ENCODE measurements at places on chromosomes 3 and 15.

DNA sequence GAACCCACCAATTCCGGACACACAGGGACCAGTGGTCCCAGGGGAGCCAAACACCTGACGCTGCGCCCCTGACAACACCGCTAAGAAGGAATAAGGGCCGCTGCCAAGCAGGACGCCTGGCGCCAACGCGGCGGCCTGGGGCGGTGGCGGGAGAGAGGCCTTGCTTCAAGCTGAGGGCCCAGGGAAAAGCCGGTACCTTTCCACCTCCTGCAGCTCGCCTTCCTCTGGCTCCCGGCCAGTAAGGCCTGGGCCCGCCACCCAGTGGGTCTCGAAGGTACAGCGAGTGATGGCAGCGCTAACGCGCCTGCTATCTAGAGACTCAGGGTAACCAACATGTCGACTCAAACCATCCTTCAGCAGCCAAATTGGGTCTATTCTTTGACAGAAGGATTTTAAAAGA, 1074.1 kb downstream of the SI start:
- no peak for DNase-seq

DNA sequence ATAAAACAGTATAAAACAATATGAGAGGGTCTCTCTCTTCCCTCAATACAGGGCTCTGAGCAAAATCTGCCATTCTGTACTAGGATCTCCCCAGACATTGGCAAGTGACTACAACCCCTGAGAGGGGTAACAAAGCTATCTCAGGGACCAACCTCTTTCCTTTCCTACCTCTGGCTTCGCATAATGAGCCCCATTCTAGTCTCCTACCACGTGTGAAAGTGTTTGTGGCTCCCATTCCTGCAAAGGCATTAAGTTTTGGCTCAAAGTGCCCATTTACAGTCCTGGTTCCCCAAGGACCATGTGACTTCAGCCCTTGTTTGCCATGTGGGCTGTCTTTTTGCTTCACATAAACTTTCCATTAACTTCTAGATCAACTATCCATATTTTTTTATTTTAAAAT, 46.4 kb downstream of the SCN11A start:
- no peak for DNase-seq

- DNase-seq, result no peak
Observed at GRCh38 chr15:45287390-45287956, 35.4 kb downstream of the SLC28A2 start.

- peak; percentile 33 for DNase-seq
Observed at GRCh38 chr15:83102346-83102745, 5.1 kb upstream of the TM6SF1 start.

DNA sequence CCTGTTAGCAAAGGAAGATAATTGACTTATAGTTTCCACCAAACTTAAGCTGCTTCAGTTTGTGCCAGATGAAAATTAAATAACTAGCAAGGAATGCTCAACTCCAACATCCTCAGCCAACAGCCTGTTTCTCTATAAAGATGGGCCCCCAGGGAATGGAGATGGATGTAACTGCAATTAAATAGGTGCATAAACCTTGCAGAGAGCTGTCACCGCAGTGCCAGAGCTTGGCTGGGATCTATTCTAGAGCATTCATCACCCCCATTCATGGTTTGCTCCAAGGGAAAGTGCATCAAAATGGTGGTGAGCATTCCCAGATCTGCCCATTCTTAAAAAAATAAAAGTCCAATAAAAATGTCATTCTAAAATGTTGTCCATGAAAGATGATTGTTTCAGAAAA, 19.7 kb upstream of the RORA start:
- no peak for DNase-seq

- no peak for DNase-seq
Observed at GRCh38 chr3:167668651-167669050, 14.9 kb upstream of the WDR49 start.

GRCh38 chr15:51935466-51936104, 36.0 kb downstream of the LEO1 start:
- DNase-seq, result no peak

DNA sequence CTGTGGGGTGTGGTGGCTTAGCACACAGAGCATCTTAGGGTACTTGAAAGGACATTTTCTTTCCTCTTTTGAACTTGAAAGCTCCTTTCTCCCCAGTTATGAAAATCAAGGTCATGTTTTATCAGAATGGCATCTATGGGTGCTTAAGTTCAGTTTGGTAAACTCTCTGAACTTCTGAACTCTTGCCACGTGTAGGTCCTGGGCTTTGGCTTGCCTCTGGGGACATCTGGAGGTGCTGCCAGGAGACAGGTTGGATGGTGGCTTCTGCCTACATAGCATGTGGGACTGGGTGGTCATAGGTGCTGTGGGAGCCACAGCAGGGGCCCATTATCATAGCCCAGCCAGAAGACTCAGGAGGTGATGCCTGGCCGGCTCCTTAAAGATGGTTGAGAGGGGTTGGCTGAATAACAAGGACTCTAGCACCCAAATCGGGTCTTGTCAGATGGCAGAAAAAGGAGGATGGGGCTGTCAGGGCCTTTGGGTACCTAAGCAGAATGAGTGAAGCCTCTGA, 15.6 kb downstream of the GHRL start:
- DNase-seq, result no peak

GRCh38 chr3:152195206-152195605, 73.5 kb upstream of the MBNL1 start:
- no peak for DNase-seq

GRCh38 chr3:183369117-183369516, 59.3 kb downstream of the MCF2L2 start:
- no peak for DNase-seq

DNA sequence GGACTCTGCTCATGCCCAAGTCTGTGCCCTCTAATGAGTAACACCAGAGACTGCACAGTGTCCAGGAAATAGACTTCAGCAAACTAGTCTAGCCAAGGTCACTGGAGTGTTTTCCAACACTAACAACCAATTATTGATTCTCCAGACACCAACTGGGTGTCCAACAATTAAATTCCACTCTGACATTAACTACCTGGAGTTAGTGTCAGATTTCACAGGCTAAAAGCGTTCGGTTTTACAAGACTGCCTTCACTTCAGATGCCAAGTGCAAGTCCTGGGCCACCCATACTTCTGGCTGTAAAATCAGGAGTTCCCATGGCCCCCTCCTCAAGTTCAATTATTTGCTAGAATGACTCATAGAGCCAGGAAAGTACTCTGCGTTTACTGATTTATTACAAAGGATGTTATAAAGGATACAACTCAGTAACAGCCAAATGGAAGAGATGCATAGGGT, 20.8 kb upstream of the CFAP161 start:
- DNase-seq, result no peak

DNA sequence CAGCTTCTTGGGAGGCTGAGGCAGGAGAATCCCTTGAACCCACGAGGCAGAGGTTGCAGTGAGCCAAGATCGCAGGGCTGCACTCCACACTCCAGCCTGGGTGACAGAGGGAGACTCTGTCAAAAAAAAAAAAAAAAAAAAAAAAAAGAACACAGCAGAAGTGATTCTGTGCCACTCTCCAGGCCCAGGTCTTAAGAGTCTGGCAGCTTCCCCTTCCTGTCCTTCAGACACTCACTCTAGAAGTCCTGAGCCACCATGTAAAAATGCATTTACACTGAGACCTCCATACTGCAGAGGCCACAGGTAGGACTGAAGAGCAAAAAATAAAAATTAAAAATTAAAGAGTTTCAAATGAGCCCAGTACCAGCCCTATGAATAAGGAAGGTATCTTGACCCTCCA, 11.8 kb upstream of the CDV3 start:
- DNase-seq, result no peak

DNA sequence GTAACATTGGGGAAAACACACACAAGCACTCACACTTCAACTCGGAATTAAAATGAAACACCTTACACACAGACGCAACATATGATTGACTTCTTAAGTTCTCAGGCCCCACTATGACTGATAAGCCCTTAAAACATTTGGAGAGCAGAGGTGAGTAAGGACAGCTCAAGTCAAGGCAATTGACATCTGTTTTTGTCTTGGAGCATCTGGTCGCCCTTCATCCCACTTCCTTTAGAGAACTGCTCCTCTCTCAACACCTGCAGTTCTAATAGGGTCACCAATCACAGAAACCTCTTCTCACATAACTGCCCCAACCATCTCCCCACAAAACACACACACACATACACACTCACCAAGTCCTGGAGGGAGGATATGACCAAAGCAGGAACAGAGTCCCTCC, 43.4 kb downstream of the ERC2 start:
- no peak for DNase-seq

GRCh38 chr3:183816681-183817510, 8.5 kb downstream of the MAP6D1 start:
- no peak for DNase-seq

DNA sequence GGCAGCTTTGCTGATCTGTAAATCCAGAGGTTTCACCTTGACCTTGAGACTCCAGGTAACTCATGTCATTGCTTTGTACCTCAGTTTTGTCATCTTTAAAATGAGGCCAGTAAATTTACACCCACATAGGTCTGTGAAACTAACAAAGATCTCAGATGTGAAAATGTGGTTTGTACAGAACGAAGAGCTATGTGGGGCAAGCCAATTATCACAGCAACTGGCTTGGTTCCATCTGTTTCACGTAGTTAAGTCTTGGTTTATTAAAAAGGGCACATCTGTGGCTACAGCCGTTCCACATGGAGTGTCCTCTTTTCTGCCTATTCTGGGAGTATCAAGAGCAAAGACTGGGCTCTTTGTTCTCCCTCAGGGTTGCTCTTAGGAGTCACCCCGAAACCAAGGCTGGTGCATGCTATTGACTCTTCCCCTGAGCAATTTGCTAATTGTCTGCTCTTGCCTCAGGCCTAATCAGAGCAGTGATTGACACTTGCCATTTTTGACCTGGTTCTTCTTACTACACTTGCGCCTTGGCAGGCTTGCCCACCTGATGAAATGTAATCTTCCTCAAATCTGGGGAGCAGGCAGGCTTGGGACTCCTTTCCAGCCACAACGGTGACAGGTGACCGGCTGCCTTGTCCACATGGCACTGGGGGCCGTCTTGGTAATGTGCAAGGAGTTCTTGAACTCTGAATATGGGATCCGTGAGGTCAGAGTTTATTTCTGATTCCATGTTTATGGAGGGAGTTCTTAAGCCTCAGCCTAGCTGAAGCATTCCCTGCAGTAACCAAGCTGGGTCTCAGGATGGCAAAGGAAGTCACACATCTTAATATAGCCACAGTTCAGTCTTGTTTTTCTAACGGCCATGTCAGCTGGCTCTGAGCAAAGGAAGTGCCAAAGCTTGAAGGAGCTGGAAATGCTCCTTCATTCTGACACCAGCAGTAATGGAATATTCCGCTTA, 40.1 kb downstream of the EAF1 start:
- no peak for DNase-seq

DNA sequence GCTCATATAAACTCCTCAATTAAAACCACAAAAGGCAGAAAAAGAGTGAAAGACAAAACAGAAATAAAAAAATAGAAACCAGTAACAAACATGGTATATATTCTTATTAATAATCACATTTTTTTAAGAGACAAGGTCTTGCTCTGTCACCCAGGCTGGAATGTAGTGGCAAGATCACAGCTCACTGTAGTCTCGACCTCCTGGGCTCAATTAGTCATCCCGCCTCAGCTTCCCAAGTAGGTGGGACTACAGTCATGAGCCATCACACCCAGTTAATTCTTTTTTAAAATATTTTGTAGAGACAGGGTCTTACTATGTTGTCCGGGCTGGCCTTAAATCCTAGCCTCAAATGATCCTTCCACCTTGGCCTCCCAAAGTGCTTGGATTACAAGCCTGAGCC, 37.1 kb downstream of the FAM240A start:
- peak; percentile 12 for DNase-seq

DNA sequence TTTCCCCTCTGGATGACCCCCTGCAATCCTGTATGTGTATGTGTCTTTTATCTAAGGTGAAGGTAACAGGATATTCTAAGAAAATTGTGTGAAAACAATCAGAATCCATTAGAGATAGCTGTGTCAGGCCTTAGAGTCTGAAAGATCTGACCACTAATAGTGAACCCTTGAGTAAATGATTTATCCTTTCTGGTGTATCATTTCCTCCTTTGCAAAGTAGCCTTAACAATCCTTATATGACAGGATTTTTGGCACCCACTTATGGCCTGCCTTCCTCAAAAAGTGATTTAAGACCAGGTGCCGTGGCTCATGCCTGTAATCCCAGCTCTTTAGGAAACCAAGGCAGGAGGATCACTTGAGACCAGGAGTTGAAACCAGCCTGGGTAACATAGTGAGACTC, 110.2 kb downstream of the RBPMS2 start:
- DNase-seq, result no peak

DNA sequence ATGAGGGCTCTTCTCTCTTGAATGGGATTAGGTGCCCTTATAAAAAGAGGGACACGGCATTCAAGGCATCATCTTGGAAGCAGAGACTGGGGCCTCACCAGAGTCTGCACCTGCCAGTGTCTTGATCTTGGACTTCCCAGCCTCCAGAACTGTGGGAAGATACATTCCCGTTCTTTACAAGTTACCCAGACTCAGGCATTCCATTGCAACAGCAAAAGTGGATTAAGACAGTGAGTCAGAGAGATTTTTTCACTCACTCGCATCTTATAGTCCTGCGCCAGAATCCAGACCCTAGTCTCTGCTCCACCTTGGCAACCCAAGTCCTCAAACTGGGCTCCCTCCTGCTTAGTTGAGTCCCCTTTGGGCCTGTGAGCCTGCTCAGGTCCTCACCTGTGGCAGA, 2.7 kb downstream of the LCTL start:
- DNase-seq, result no peak

DNA sequence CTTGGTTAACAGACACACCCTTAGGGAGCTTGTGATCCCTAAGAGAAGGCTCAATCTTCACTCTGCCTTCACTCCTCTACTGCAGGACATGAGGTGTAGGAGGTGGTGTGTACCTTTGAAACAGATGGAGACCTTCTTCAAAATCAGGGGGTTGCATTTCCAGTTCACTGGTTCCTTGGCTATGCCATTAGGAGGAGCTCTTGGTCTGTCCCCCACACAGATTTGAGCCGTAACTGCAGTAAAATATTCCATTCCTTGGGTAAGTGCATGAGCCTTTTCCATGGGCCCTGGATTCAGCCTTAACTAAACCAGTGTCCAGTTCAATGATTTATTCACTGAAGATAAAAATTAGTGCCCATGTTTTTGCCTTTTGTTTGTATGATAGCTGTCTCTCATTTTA, 144.6 kb downstream of the MCTP2 start:
- DNase-seq, result no peak

DNA sequence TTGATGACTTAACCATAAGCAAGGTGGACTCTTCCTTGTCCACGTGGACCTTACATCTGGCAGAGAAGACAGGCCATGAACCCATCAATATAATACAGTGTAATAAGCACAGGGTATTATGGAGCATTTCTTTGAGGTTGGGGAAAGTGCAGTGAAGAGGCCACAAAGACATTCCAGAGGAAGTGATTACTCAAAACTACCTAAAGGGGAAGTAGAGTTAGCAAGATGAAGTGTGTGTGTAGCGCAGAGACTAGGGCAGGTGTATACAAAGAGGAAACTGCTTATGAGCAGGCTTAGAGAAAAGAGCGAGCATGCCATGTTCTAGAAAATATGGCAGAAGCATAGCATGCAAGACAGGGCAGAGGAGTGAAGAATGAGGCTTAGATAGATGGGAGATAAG, 17.9 kb downstream of the CP start:
- DNase-seq, result no peak

Data from cardiac fibroblast (primary cell).